ENCODE measurements at places on chromosomes 5 and 9.

- no peak for DNase-seq
These were observed 7.0 kb downstream of the CENPP start for GRCh38 chr9:92332577-92333281.

- no peak for DNase-seq
These were observed 42.9 kb upstream of the AFAP1L1 start for GRCh38 chr5:149228618-149229297.

DNA sequence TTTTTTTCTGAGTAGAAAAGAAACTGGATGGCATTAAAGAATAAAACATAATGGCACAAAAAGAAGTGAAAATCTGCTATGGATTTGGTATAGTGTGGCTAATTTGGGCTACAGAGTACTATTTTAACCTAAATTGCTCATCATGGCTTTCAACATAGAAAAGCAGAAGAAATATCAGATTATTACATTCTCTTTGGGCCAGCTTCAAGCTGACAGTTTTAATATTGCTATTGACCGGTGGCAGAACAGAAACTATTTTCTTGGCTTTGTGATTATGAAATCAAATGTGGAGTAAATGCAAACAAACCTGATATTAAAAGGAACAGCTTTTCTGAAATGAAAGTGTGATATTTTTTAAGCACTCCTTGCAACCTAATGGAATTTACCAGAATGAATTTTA is 301.5 kb downstream of the EPB41L4A start:
- no peak for DNase-seq

- no peak for DNase-seq
These were observed 134.4 kb downstream of the FGF1 start for GRCh38 chr5:142551338-142552067.

DNA sequence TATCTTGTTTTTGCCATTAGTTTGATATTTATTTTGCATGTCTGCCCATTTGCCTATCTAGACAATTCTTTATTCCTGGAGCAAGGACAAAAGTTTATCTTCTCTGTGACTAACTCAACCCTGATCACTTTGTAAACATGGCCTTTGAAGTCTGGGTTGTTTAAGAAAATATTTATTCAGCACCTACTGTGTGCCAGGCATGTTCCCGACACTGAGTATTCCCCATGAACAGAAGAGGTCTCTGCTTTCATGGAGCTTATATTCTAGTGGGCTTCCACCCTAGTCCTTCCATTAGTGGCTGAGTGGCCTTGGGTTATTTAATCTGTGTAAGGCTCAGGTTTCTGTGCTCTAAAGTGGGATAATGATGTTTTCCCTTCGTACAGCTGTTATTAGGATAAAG is 49.7 kb downstream of the SEMA6A start:
- DNase-seq = no peak

GRCh38 chr5:133830911-133831310 is 137.5 kb downstream of the C5orf15 start:
- no peak for DNase-seq

DNA sequence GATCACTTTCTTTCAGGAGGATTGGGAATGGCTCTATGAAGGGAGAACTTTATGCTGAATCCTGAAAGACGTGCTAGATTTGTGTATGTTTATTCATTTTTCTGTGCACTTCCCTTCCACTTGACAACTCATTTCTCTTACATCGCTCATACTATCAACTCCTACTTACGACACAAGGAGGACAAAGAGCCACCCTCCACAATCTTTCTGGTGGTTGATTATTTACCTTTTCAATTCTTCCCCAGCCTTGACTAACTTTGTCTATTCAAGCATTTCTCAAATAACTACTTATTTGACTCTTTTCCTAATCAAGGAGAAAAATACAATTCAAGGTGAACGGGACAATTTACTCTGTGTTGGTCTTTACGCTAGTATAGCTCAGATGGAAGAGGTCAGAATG is 622.1 kb downstream of the TLR4 start:
- DNase-seq = no peak

DNA sequence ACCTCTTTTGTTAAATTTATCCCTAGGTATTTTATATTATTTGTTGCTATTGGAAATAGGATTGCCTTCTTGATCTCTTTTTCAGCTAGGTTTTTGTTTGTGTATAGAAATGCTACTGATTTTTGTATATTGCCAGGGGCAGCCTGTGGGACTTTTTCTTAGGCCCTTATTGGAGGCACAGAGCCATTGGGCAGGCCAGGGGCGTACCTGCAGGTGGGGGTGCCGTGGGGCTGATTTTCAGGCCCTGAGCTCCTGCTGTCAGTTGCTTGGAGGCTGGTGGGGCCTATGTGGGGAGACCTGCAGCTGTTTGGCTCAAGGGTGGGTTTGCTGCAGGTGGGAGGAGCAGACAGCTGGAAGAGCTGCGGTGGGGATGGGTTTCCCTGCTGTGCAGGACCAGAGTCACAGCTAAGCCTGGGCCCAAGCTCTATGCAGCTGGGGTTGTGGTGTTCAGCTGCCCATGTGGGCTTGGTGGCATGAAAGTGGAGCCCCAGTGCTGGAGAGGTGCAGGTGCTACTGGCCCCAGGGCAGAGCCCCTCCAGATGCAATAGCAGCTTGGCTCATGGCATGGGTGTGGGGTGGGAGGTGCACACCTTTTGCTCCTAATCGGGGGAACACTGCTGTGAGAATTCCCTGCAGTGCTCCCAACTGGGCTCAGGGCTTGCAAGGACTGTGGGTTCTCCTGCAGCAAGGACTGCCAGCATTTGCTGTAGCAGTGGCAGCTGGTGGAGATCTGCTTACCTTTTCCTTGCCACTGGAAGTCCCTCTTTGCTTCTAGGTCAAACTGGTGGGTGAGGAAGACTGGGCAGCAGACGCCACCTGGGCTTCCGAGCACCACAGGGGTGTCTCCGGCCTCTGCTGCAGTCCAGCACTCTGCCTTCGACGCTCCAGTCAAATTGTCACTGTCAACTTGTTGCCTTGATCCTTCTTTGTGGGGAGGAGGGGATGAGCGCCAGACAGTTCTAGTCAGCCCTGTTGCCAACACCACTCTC is 7.6 kb upstream of the CLPTM1L start:
- no peak for DNase-seq

- no peak for DNase-seq
These were observed 74.8 kb downstream of the ST8SIA4 start for GRCh38 chr5:100828071-100828897.

DNA sequence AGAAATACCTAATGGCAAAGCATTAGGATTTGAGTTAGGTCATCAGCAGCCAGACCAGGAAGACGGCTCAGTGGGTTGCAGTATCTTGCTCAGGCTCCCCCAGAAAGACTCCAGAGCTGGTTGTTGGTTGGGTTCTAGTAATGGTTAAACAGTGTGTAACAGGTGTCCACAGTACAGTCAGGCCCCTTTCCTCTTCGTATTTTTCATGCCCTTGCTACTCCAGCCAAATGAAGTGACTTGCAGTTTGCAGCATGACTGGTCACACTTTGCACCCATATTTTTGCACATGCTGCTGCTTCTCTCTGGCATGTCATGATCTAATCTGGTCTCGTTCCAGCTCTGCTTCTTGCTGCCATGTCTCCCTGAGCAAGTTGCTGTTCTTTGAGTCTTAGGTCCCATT is 60.6 kb upstream of the TRPC7 start:
- no peak for DNase-seq

- DNase-seq = no peak
These were observed 58.5 kb downstream of the LIFR start for GRCh38 chr5:38497946-38498345.

- no peak for DNase-seq
These were observed 260.8 kb upstream of the PPP1R2B start for GRCh38 chr5:156589104-156589945.

DNA sequence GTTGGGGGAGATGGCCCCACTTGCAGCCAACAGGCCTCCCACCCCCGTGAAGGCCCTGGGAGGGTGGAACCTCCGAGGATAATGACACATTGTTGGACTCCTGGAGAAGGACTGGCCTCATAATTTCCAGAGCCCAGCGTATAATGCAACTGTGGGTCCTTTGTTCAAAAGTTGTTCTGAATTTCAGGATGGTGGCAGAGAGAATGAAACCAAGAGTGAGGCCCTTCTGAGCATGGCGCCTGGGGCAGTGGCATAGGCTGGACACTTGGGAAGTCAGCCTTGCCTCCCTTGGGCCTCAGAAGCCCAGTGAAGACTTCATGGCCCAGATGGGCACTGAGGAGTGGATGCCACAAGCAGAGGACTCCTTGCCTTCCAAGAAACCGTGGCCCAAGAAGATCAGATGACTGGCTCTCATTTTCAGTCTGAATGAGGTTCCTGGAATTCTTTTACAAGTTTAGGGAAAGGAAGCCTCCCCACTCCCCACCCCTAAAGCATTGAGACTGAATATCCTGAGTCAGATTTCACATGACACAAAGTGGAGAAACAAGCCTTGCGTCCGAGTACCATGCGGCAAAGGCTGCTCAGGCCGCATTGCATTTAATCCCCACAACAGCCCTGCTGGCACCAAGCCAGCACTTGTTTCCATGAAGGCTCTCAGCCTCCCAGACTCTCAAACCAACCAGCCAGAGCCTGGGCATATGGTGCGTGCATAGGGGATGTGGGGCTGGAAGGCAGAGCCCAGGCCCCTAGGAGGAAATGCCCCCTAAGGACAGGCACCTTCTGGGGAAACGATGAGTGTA is 96.7 kb upstream of the SMIM23 start:
- DNase-seq = no peak

DNA sequence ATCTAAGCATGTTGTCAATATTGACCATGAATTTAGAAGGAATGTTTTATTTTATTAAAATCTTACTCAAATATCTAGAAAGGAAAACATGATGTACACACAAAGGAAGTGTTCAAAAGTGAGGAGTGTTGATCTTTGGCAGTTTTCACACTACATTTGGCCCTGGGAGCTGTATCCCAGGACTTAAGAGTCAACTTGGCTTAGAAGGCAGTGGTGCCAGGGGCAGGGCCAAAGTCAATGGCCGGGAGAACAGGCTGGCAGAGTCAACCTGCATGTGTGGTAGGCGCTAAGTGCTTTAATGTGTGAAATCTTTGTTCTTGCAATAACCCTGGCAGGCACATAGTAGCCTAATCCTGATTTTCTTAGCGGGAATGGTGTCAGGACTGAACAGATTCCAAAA is 228.4 kb downstream of the TENT4A start:
- DNase-seq = no peak

- no peak for DNase-seq
These were observed 7.1 kb downstream of the STK10 start for GRCh38 chr5:172180936-172181335.

DNA sequence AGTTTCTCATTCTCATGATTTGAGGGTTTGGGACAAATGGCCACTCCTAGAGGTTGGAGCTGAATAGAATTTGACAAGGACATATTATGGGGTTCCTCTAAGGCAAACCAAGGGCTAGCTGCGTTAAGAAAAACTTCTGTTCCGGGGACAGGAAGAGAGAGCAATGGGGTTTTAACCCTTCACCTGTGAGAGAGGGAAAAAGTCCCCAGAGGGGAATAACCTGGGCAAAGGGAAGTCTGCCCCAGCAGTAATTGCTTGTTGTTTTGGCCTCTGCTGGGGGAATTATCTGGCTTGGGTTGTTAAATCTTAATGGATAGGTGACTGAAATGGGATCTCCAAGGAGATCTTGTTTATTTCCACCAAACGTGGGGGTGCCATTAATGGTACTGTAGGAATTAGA is 110.1 kb upstream of the MOCS2 start:
- DNase-seq = no peak

- no peak for DNase-seq
These were observed 203.4 kb downstream of the MCTP1 start for GRCh38 chr5:95081500-95081960.

DNA sequence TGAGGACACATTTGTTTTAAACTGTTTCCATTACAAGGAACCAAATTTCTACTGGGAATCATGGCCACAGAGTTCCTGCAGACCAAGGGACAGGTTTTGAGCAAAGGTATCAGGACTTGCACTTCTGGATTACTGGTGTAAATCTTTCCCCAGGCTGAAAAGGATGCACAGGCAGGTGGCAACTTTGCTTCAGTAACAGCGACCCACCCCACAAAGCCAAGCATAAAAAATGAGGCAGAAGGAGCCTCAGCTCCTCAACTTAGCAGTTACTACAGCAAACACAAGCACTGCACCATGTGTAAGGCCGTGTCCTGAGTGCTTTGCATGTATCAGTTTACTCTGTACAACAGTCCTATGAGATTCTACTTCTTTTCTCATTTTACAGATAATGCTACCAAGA is 251.9 kb downstream of the EBF1 start:
- DNase-seq = no peak

GRCh38 chr9:91908746-91909145 is 41.3 kb downstream of the ROR2 start:
- no peak for DNase-seq

DNA sequence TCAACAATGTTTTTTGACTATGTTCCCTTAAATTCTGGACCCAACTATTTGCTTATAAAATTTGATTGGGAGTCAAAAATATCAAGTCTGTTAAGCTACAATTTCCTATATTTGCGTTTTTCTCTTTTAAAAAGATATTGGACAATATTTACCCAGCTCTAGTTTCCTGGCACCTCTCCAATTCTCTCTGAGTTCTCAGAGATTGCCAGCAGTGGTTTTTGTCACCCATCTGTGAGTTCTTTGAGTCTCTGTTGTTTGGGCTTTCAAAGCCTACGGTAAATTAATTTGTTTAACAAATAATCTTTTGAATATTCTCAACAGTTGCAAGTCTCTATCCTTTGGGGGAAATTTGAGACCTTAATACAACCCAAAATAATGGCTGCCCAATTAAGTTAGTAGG is 174.2 kb upstream of the PUM3 start:
- DNase-seq = no peak

GRCh38 chr9:114039484-114039883 is 38.6 kb downstream of the AMBP start:
- no peak for DNase-seq

DNA sequence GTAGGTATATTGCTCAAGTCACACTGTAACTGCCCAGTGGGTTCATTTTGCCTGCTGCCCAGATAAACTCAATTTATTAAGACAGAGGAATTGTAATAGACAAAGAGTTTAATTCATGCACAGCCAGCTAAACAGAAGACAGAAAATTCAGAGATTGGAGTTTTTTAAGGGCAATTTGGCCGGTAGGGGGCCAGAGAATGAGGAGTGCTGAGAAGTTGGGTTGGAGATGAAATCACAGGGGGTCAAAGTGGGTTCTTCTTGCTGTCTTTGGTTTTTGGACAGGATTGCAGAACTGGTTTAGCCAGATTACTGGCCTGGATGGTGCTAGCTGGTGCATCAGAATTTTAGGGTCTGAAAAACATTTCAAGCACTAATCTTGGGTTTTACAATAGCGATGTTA is 20.7 kb upstream of the IL33 start:
- no peak for DNase-seq

DNA sequence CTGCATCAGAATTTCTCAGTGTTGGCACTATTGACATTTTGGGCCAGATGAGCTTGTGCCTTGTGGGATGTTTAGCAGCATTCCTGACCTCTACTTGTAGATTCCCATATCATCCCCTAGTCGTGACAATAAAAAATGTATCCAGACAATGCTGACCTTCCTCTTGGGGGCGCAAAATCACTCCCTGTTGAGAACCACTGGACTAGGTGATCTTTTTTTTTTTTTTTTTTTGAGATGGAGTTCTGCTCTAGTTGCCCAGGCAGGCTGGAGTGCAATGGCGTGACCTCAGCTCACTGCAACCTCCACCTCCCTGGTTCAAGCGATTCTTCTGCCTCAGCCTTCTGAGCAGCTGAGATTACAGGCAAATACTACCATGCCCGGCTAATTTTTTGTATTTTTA is 22.6 kb downstream of the STXBP1 start:
- no peak for DNase-seq
